HCEC 1CT (cell line): ENCODE measurements at places on chromosomes 6 and 20.

DNA sequence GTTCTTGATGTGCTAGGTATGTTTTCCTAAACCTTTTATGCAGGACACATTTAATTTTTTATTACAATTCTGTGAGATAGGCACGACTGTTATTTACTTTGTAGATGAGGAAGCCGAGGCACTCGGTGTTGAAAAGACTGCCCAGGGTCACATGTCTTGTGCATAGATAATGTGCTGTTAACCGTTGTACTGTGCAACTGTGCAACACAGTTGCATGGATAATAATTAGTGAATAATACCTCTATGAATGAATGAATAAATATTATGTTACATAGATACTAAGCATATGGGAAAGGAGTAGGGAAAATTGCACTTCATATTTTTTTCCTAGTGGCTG, 60.3 kb upstream of the DEK start:
- DNase-seq: no peak

GRCh38 chr6:9405369-9405768, 970.0 kb upstream of the SLC35B3 start:
- peak; percentile 84 for DNase-seq

DNA sequence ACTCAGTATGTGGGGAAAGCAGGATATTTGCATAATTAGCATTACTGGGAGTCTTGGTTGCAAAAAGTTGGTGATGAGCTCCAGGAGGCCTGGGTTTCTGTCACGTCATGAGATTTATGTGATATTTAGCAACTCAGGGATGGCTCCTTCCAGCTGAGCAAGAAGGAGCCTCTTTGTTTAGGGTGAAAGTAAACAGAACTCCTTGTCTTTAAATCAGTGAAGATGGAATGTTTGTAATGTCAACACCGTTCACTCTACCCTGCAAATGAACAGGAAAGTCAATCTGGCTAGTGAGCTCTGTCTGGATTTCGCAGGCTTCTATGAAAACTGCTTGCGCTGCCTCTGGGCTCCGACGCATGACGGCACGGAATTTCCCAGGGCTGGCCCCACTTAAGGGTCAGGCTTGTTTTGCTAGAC, 86.9 kb downstream of the PXDC1 start:
- DNase-seq: no peak

DNA sequence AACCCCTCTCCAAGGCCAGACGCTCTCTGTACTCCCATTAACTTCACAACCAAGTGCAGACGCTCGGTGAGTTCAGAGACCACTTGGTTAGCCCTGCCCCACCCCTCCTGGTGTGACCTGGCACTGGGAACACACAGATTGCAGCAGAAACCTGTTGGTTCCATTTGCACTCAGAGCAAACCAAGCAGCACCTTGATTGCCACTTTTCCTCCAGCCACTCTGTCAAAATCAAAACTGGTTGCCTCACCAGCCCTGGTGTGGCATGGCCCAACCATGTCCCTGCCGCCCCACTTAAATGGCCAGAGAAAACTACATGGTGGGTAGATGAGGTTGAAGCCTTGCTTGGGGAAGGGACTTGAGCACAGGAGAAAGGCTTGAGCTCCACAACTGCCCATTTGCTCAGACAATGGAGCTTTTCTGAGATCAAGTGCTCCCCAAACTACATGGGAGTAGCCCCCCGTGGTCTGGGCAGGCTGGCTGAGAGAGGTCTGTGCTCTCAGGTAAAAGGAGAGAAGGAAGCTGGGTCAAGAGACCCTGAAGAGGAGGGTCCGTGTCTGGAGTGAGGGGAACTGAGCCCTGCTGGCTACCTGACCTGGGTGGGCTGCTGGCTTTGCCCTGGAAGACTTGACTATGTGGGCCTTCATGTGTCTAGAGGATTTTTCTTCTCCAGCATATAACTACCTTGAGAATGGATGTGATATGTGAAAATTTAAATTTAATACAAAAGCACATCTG, 43.4 kb downstream of the PLCG1 start:
- no peak for DNase-seq

DNA sequence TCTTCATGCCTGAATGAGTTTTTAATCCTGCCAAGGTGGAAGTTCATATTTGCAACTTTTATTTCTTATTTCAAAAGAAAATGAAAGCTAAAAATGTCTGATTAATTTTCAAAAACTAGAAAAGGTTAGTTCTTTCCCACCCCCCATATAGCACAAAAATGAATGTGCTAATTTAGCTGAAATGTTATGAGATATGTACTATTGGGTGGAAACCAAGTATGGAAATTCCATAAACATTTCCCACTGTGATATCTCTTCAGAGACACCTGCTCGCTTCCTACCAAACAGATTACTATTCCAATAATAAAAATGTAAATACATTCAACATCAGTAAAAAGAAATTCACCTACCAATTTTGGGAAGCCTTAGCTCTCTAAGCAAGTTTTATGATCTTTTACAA, 678.6 kb upstream of the ID4 start:
- DNase-seq: no peak
